Fibroblast of the aortic adventitia (primary cell): ENCODE measurements at places on chromosomes 7 and 10.

DNA sequence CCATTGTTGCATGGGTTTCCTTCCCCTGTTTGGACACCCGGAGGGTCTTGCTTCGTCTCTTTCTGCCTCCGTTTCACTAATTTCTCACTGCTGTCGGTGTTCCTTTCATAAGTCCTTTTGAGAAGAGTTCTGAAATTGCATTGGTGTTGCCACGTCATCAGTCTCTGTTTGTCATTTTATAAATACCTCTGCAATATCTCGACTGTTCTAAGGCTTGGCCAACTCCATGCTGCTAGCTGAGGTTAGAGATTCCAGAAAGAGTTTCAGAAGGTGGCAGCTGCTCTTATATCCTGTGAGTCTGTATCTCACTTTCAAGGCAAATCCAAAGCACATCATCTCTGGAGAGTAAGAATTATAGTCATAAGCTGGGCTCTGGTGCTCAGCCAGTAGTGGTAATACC lies 148.0 kb upstream of the INSYN2A start:
- no peak for DNase-seq

DNA sequence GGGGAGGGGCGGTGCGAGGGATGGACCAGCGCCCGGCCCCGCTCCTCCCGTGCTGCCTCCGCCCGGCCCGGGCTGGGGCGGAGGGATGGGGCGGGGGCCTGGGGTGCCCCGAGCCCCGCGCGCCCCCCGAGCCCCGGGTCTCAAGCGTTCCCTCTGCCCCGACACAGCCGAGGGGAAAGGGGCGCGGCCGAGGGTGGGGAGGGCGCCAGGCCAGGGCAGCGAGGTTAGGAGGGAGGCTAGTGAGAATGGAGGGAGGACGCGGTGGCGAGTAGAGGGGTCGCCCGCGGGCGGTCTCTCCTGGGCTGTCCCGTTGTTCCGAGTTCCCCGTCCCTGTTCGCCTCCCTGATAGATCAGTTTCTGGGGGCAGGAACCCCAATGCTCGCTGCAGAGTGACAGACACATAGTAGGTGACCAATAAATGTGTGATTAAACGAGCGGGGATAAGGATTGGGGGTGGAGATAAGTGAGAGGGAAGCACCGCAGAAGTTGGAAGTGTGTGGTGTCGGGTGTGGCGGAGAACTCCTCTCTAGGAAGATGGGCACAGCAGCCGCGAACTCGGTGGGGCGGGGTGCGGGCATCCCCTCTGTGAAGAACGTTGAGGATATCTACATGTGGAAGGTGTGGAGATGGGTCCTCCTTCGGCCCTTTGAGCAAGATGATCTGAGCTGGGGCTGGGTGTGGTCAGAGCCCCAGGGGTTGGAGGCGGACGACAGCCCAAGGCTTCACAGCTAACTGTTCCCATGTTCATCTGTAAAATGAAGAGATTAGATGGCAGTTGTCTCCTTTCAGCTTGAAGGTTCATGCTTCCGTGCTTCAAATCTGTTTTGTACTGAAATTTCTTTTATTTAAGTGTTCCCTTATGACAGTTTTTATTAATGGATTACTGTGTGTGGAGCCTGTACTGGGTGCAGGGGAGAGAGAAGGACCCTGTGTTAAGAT lies 580 bp downstream of the ZNF775 start:
- DNase-seq = no peak

DNA sequence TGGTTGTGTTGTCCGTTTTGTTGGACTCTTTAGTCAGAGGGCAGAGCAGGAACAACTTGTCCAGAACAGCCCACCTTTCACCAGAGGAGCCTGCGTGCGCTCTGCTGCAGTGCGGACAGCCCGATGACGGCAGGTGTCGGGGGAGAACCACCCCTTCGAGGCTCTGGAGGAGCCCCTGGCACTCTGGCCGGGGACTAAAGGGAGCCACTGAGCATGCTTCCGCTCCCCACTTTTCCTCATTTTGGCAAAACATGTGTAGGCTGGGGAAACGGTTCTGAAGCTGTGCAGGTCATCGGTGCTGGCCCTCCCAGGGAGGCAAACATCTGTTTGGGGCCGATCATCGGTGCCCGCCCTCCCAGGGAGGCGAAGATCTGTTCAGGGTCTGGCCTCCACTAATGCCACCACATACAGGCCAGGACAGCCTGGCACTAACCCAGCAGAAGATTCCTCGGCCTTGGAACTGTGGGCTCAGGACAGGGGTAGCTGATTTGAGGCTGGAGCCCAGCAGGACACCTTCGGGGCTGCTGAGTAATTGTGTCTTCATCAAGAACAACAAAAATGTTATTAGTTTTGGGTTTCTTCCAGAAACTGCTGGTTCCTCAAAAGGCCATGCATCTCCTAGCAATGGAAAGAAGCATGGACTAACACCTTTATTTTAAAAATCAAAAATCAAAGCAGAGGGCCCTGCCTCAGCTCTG lies 124.4 kb upstream of the TCERG1L start:
- DNase-seq = no peak

GRCh38 chr7:156889089-156889488 lies 3.9 kb downstream of the LMBR1 start:
- no peak for DNase-seq
